ENCODE measurements at places on chromosomes 3 and 15.

- DNase-seq = no peak
Measured at GRCh38 chr3:23993556-23994243, 48.6 kb downstream of the NR1D2 start.

- DNase-seq = no peak
Measured at GRCh38 chr3:34868935-34869334, 770.4 kb upstream of the ARPP21 start.

DNA sequence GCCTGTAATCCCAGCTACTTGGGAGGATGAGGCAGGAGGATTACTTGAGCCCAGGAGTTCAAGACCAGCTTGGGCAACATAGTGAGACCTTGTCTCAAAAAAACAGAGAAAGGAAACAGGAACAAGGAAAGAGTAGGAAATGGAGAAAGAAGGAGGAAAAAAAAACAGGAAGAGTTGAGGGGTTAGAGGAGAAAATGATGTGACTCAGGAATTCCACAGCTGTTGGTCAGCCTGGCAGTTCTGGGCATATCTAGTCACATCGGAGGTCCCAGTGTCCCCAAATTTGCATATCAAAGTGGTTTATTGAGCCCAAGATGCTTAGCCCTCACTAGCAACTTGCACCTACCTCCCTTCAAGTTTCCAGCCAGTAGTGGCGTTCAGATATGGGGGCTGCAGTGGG is 18.8 kb upstream of the JMJD7 start:
- DNase-seq = no peak

- no peak for DNase-seq
Measured at GRCh38 chr3:119324899-119325298, 30.7 kb downstream of the ARHGAP31 start.

DNA sequence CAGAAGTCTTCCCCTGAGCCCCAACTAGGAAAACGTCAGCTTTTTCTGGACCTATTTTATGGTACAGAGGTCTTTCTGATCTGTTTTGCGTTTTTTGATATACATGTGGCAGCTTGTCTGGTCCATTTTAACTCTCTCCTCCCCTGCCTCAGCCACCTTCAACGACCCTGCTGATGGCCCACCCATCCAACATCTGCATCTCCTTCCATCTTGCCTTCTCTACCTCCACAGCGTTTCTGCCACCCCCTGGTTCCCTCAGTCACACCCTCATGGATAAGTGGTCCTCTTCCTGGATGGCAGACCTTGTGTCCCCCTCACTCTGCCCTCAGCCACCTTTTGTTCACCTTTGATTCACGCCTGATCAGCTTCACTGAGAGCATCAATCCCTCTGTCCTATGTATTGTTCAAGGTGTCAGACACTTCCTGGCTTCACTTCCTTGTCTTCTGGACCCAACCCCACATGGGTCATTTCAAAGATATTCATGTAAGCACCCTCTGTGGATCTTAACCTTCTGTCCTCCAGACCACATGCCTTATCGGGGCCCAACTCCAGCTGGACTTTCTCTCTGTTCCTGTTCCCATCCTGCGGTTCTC is 13.5 kb downstream of the AHSG start:
- no peak for DNase-seq

DNA sequence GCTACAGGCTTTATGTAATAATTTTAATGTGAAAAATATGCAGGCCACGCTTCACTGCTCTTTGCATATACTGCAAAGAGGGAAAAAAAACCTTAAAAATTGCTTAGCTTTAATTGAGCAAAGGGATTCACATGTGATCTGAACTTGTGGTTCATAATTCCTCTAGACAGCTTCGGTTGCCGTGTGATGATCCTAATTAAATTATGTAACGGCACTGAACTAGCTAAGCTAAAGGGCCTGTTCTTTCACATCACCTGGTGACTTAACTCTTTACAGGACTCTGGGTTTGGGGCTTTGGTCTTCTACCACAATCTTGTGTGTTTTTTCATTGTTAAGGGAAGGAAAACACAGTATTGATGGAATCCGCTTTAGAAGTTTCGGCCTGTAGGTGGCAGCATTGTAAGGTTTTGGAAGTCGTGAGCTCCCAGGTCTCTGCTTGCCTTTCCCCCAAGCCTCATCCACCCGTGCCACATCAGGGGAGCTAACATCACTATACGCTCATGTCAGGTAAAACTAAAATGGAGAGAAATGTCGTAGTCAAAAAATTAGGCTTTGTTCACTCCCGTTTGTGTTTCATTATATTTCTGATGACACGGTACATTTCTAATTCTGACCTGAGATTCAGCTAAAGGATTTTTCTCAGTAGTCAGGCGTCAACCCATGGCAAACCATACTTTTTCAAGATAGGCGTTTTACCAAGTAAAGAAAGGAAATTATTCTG is 205.6 kb upstream of the DPH6 start:
- no peak for DNase-seq

- DNase-seq = no peak
Measured at GRCh38 chr15:84961707-84962106, 19.9 kb upstream of the PDE8A start.

DNA sequence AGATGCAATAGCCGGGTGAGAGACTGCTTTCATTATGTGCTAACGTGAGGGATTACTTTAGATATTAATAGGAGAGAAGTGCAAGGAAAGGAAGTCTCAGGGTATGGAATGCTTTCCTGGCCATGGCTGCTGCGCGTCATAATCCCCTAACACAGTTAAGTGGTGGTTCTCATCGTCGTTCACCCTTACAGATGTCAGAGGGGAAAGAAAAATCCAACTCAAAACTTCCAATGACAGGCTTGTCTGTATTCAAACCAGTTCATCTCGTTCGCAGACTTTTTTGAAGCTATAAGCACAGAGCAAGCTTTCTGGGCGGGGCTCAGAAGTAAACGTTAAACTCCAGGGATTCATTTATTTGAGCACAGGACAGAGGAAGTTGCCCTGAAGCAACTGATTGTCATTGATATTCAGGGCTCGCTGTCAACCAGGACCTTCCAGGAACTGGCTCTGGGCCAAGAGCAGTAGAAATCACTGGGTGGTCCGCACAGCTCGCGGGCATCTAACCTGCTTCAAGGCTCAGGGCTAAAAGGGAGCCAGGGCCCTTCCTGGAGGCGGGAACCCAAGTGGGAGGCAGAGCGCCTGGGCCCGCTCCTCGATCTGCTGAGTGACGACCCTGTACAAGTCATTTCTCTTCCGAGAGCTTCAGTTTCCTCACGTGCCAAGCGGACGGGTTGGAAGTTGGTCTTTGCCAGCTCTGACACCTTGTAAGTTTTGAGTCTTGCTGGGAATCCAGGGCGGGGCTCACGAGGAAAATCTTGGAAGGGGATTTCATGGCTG is 1.1 kb upstream of the LPP start:
- no peak for DNase-seq

- DNase-seq = no peak
Measured at GRCh38 chr15:62906627-62907026, 135.9 kb upstream of the TPM1 start.

GRCh38 chr3:154023148-154023547 is 98.0 kb upstream of the ARHGEF26 start:
- no peak for DNase-seq

- DNase-seq = no peak
Measured at GRCh38 chr15:69926721-69927120, 171.0 kb downstream of the TLE3 start.

DNA sequence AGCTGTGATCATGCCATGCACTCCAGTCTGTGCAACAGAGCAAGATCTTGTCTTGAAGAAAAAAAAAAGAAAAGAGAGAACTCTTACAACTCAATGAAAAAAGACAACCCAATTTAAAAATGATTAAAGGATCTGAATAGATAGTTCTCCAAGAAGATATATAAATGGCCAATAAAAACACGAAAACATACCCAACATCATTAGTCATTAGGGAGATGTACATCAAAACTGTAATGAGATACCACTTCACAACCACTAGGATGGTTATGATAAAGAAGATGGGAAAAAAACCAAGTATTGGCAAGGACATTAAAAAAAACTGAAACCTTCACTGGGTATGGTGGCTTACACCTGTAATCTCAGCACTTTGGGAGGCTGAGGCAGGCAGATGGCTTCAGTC is 2.4 kb upstream of the PRKCI start:
- no peak for DNase-seq

GRCh38 chr3:122268257-122269024 is 56.6 kb upstream of the CSTA start:
- no peak for DNase-seq

DNA sequence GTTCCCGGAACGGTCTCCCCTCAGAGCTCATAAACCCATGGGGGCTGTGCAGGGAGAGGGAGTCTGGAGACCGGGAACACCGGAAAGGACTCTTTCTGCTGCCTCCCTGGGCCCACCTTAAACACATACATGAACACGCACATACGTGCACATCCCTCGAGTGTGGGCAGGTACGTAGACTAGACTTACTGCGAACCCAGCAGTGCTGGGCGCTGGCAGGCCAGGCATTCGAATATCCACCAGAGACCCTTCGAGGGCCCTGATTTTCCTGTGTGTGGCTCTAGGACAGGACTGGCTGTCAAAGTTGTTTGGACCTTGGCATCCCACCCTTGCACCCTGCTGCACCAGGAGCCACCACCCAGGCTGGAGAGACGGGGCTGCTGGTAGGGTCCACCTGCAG is 102.7 kb downstream of the PLXNA1 start:
- no peak for DNase-seq

GRCh38 chr15:69556344-69556743 is 103.7 kb downstream of the RPLP1 start:
- DNase-seq = no peak

DNA sequence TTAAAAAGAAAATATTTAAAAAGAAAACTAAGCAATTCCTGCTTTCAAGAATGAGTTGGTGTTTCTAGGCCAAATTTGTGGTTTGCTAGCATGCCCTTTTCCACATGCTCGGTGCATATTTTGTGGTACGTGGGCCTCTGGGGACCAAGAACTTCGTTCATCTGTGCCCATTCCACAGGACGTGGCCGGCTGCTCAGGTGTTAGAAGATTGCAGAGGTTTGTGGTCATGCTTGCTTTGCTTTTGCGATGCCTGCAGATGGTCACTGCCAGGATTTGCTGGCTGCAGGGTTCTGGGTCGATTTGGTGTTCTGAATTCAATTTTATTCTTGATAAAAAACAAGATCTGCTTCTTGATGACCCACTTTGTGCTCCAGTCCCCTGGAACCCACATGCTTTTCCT is 7.5 kb downstream of the PSTPIP1 start:
- DNase-seq = no peak
